A549 treated with Hydrocortisone at 1 μM for 4 hours (cell line): ENCODE measurements at places on chromosomes 5 and 9. TPM values are rescaled to one million over a fixed set of nuclear protein-coding genes. Genes with fewer than 3 reads are reported as not detected.

Gene GRIN3A
- total RNA-seq: not detected in 5 replicates

Gene PRDM9
- 0.03 TPM in 1 of 5 replicates, not detected in the others for total RNA-seq

Gene ISCA1
- total RNA-seq: 44.4 to 52.0 TPM (median 45.6 TPM) in 5 replicates

Gene FBXW2
- total RNA-seq: 36.8 to 44.4 TPM (median 38.4 TPM) in 5 replicates

Gene ANKRD18A
- total RNA-seq: 8.1 to 12.4 TPM (median 9.1 TPM) in 5 replicates

Gene MRPL36
- total RNA-seq: 89.4 to 119 TPM (median 113 TPM) in 5 replicates

Gene ADCY2
- not detected in 5 replicates for total RNA-seq

Gene KCNMB1
- total RNA-seq: 0.01 TPM in 1 of 5 replicates, not detected in the others

Gene MUSK
- not detected in 5 replicates for total RNA-seq

Gene ADRA1B
- total RNA-seq: 19.3 to 23.5 TPM (median 21.5 TPM) in 5 replicates

Gene CACNA1B
- total RNA-seq: 0.02 to 0.05 TPM (median 0.03 TPM) in 5 replicates

Gene TNFSF8
- not detected in 5 replicates for total RNA-seq

Gene KCNV2
- total RNA-seq: not detected in 5 replicates

Gene GABRA1
- total RNA-seq: not detected in 5 replicates

Gene ZFAND5
- 166 to 271 TPM (median 234 TPM) in 5 replicates for total RNA-seq

Gene ADAMTS13
- total RNA-seq: 0.51 to 0.73 TPM (median 0.56 TPM) in 5 replicates

Gene RFESD
- total RNA-seq: 1.5 to 2.3 TPM (median 2.1 TPM) in 5 replicates

Gene TRIM32
- 21.8 to 24.8 TPM (median 22.8 TPM) in 5 replicates for total RNA-seq

Gene GARIN3
- total RNA-seq: not detected in 5 replicates

Gene OGN
- not detected in 5 replicates for total RNA-seq

Gene TMC1
- 0.03 to 0.21 TPM (median 0.13 TPM) in 4 of 5 replicates, not detected in the other for total RNA-seq

Gene ADAM19
- total RNA-seq: 8.9 to 13.4 TPM (median 11.2 TPM) in 5 replicates

Gene SLC2A8
- 11.3 to 16.1 TPM (median 14.6 TPM) in 5 replicates for total RNA-seq

Gene LURAP1L
- total RNA-seq: 23.4 to 31.9 TPM (median 28.3 TPM) in 5 replicates

Gene IGFBPL1
- total RNA-seq: 2.1 to 2.9 TPM (median 2.4 TPM) in 5 replicates

Gene MEIKIN
- total RNA-seq: not detected in 5 replicates

Gene IFNK
- 0.09 TPM in 1 of 5 replicates, not detected in the others for total RNA-seq

Gene TNIP1
- 138 to 148 TPM (median 145 TPM) in 5 replicates for total RNA-seq

Gene SAPCD2
- total RNA-seq: 17.6 to 24.7 TPM (median 21.7 TPM) in 5 replicates

Gene TAS2R1
- total RNA-seq: not detected in 5 replicates

Gene SGCD
- total RNA-seq: 3.3 to 5.8 TPM (median 4.5 TPM) in 5 replicates

Gene SIT1
- total RNA-seq: not detected in 5 replicates

Gene SRA1
- total RNA-seq: 32.5 to 53.2 TPM (median 46.8 TPM) in 5 replicates

Gene SLC22A4
- total RNA-seq: 4.9 to 6.4 TPM (median 6.0 TPM) in 5 replicates

Gene FBLL1
- 0.09 to 0.31 TPM (median 0.10 TPM) in 3 of 5 replicates, not detected in the others for total RNA-seq

Gene FAM221B
- total RNA-seq: not detected in 5 replicates

Gene SPATA31E1
- 0.02 TPM in 1 of 5 replicates, not detected in the others for total RNA-seq

Gene POU5F2
- 0.01 TPM in 1 of 5 replicates, not detected in the others for total RNA-seq

Gene PLPP7
- 0.06 TPM in 1 of 5 replicates, not detected in the others for total RNA-seq

Gene NUTM2F
- 0.03 TPM in 1 of 5 replicates, not detected in the others for total RNA-seq

Gene MCC
- 0.14 to 0.43 TPM (median 0.22 TPM) in 5 replicates for total RNA-seq

Gene PCDHB16
- 0.05 to 0.08 TPM (median 0.05 TPM) in 4 of 5 replicates, not detected in the other for total RNA-seq

Gene SCGB3A1
- total RNA-seq: not detected in 5 replicates

Gene CTNND2
- total RNA-seq: not detected in 5 replicates

Gene WDR38
- 0.13 to 0.21 TPM (median 0.20 TPM) in 5 replicates for total RNA-seq
